Activated CD4-positive, alpha-beta T cell treated with anti-CD3 and anti-CD28 coated beads, Interleukin-2, amount 10 ng/mL, durations not matched to agents 7 days and 5 days (primary cell): ENCODE measurements at places on chromosomes 1 and 21. TPM values are rescaled to one million over a fixed set of nuclear protein-coding genes. Genes with fewer than 3 reads are reported as not detected.

The TNFRSF4 gene
- total RNA-seq, result 52.8 TPM

- DNase-seq, result no peak
- H3K4me1 ChIP-seq, result no peaks in the 10 kb centered on the region
- no peak overlapping the region for H3K27ac ChIP-seq
- H3K36me3 ChIP-seq, result no peaks in the 10 kb centered on the region
- H3K4me3 ChIP-seq, result no peak overlapping the region
- no peaks in the 10 kb centered on the region for H3K27me3 ChIP-seq
Measured at GRCh38 chr1:208137193-208137592, 107.0 kb downstream of the PLXNA2 start.

GRCh38 chr21:36664662-36664990 lies 34.3 kb upstream of the SIM2 start:
- DNase-seq, result no peak
- no peak overlapping the region for H3K4me3 ChIP-seq
- no peak overlapping the region for H3K27ac ChIP-seq
- no peaks in the 10 kb centered on the region for H3K4me1 ChIP-seq
- H3K36me3 ChIP-seq, result no peaks in the 10 kb centered on the region

DNA sequence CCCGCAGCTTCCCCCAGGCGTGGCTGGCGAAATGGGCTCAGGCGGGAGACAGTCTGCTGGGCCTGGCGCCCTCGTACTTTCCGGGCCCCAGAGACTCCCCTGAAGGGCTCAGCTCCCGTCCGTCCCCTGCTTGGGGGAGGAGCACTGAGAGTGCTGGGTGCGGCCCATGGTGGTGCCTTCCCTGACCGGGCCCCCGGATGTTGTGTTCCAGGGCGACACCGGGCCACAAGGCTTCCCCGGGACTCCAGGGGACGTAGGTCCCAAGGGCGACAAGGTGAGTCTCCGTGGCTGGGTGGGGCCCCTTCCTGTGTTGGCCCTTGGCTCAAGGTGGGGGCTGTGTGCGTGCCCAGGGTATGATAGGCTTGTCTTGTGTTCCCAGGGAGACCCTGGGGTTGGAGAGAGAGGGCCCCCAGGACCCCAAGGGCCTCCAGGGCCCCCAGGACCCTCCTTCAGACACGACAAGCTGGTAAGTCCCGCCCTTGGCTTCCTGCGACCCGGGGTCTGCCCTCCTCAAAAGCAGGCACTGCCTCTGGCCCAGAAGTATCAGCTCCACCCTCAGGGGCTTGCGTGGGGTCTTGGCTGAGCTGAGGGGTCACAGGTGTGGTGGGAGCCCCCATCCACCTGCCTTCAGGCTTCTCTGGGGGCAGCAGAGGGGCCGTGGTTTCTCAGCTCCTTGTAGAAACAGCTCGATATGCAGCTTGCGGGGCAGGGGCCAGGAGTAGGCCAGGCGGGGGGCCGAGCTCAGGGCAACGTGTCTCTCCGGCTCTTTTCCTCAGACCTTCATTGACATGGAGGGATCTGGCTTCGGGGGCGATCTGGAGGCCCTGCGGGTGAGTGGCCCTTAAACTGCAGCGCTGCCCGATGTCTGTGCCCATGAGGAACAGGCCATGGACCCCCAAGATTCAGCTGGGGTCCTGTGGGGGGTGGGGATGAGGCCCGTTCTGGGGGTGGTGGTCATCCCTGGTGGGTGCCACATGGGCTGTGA lies 62.3 kb downstream of the SLC19A1 start:
- peak overlapping the region; percentile 11 for H3K4me3 ChIP-seq
- H3K27me3 ChIP-seq, result no peaks in the 10 kb centered on the region
- no peaks in the 10 kb centered on the region for H3K36me3 ChIP-seq
- peaks cover 43% of the 10 kb centered on the region for H3K4me1 ChIP-seq
- H3K27ac ChIP-seq, result peak overlapping the region; percentile 90

GRCh38 chr1:110165761-110166231 lies 15.5 kb downstream of the SLC6A17 start:
- no peaks in the 10 kb centered on the region for H3K27me3 ChIP-seq
- DNase-seq, result no peak
- no peaks in the 10 kb centered on the region for H3K4me1 ChIP-seq
- no peaks in the 10 kb centered on the region for H3K36me3 ChIP-seq

The RGS18 gene
- total RNA-seq, result 0.15 TPM

The UBE2G2 gene
- total RNA-seq, result 95.8 TPM

The CRYAA gene
- not detected for total RNA-seq

- DNase-seq, result no peak
- H3K4me3 ChIP-seq, result no peak overlapping the region
- no peaks in the 10 kb centered on the region for H3K36me3 ChIP-seq
- no peaks in the 10 kb centered on the region for H3K27me3 ChIP-seq
- H3K4me1 ChIP-seq, result no peaks in the 10 kb centered on the region
Measured at GRCh38 chr1:117225931-117226330, 15.2 kb upstream of the VTCN1 start.

The CIART gene
- total RNA-seq, result 1.7 TPM

DNA sequence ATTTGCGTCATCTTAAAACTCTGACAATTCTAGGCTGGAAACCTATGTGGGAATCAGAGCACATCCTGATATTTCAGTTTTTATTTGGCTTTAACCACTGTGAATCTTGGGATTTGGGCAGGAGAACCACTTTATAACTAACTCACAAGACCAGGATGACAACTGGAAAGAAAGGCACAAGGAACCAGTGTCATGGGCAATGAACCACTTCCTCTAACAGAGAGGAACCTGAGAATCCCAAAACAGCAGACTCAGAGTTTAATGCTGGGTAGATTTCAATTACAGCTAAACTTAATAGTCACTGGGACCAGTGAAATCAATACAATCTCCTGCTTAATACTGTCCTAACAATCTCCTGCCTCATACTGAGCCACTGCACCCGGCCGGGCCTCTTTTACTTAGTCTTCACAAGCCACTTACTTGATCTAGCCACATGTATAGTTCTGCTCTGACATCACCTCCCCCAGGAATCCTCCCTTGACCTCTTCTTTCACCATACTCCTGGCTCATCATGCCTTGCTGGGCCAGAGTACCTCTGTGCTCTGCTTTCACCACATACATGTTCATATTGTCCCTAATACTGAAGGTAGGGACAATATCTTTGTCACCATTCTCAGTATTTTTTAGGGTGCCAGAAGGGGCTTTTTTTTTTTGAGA lies 20.2 kb upstream of the SLFNL1 start:
- H3K27ac ChIP-seq, result no peak overlapping the region
- H3K4me1 ChIP-seq, result peaks cover 12% of the 10 kb centered on the region
- DNase-seq, result no peak
- no peaks in the 10 kb centered on the region for H3K27me3 ChIP-seq
- H3K4me3 ChIP-seq, result no peak overlapping the region

DNA sequence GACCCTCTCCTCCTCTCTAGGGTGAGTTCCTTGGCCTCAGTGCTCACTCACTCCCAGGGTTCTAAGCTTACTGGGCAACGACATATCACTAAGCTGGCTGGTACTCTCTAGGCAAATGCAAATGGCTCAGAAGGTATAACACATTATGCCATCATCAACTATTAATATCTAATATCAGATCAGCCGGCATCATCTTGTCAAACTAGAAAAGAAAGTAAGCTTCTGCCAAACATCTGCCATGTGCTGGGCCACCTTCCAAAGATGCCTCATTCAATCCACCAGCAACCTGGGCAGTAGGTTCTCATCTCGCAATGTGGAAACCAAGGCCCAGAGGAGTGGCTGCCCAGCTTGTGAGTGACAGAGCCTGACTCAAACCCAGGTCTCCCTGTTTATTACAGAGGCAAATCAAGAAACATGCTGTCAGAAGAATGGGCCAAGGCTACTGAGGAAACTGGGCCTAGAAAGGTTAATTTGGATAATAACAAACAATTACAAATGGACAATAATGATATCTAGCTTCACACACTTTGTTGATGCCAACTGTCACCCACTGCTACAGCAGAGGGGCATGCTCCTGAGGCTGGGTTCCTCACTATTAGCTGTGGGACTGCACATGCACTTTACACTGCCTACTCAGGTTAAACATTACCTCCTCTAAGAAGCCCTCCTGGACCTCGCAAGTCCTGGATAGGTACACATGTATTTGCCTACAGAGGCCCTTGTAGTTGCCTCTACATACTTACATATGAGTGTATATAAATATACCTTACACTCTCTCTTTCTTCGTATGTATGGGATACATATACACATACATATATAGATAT lies 183.3 kb upstream of the JUN start:
- H3K36me3 ChIP-seq, result peaks cover 9% of the 10 kb centered on the region
- no peaks in the 10 kb centered on the region for H3K27me3 ChIP-seq
- DNase-seq, result no peak
- peaks cover 40% of the 10 kb centered on the region for H3K4me1 ChIP-seq
- no peak overlapping the region for H3K27ac ChIP-seq

DNA sequence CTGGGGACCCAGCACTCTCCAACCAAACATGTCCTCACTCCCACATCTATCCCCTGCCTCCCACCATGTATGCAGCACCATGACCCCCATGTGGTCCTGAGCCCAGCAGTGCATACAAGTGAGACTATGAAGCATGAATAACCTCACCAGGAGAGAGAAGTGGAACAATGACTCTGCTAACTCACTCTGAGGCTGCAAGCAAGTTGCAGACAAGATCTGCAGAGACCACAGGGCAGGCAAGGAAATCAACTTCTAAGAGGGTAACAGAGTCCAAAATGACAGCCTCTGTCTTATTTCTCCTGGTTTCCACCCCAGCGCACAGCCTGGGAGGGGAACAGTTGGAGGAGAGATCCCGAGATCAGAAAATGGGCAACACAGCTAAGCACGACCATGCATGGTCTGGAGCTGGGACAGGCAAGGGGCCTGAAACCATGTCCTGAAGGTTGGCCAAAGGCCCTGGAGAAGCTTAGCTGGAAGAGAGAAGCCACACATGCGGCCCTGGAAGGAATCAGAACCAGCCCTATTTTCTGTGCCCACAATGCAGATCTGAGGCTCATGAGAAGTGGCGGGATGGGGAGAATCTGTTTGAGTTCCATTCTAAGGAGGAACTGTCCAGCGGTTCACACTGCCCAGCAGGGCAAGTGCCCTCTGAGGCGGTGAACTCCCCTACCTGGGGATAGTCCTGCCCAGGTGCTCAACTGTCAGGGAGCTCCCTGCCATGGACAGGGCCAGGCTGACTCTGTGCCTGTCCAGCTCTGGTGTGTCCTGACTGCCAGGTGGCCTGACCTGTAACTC lies 12.5 kb upstream of the REN start:
- no peaks in the 10 kb centered on the region for H3K4me1 ChIP-seq
- DNase-seq, result no peak
- no peak overlapping the region for H3K4me3 ChIP-seq
- H3K27me3 ChIP-seq, result peaks cover 3% of the 10 kb centered on the region
- no peaks in the 10 kb centered on the region for H3K36me3 ChIP-seq

DNA sequence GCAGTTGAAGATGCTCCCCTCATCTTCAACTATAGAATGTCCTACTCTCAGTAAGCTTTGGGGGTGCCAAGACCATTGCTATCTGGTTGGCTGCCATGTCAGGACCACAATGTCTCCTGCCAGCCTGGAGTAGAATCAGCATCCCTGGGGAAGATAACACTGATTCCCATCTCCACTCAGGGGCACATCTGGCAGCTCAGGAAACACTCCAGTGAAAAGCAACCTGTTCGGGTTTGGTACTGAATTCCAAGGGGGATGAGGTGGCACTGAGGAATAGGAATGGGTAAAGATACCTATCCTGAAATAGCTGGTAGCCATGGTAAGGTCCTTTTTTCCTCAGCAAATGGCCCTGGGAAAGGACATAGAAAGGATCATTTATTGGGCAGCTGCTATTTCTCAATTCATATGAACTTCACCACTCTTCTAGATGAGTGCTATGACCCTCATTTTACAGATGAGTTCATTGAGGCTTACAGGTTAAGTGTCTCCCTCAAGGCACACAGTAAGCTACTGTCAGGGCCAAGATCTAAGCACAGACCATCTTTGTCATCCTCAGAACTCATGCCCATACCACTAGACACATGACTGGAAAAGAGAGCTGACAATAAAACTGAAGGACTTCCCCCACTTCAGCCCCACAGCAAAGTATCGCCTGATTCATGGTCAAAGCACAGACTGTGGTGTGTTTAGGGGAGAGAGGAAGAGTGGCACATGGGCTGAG lies 31.4 kb downstream of the AK2 start:
- no peak for DNase-seq
- no peaks in the 10 kb centered on the region for H3K27me3 ChIP-seq
- H3K4me3 ChIP-seq, result no peak overlapping the region
- no peak overlapping the region for H3K27ac ChIP-seq
- H3K4me1 ChIP-seq, result no peaks in the 10 kb centered on the region

DNA sequence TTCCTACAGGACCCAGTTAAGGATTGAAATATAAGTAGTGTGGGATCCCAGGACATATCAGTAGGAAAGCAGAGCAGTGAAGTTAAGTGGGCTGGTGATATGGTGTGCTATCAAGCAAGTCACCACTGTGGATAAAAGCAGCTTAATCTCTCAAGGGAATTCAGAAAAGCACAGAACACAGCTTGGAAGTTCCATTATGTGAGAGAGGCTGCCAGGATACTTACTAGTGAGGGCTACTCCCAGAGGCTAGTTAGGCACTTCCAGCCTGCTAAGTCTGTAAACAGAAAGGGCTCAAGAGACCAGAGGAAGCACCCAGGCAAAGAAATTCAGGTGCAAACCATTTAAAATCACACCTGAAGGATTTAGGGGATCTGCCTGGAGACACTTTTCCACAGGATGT lies 18.8 kb upstream of the GRIK1 start:
- H3K36me3 ChIP-seq, result no peaks in the 10 kb centered on the region
- no peak overlapping the region for H3K27ac ChIP-seq
- H3K4me3 ChIP-seq, result no peak overlapping the region
- no peak for DNase-seq

GRCh38 chr1:66317248-66317515 lies 216.8 kb upstream of the SGIP1 start:
- peaks cover 14% of the 10 kb centered on the region for H3K4me1 ChIP-seq
- no peak overlapping the region for H3K27ac ChIP-seq
- H3K27me3 ChIP-seq, result no peaks in the 10 kb centered on the region
